ENCODE measurements at places on chromosomes 2 and 18.

GRCh38 chr2:9300829-9301453 is 94.3 kb downstream of the ASAP2 start:
- DNase-seq, result peak; percentile 55

DNA sequence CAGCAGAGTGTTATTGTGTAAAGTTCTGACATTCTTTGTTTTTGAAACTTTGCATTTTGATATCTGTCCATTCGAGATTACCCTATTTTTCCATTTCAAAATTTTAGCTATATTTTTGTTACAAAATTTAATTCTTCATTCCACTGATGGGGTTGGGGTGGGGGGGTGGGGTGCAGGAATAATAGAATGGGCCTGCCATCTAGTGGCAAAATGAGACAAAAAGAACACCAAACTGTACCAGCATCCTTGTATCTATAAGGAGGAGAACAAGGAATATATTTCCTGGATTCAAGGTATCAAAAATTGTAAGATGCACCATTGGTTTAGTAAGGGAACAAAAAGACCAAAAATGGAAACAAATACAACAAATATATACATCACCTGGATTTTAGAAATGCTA is 27.9 kb upstream of the TTR start:
- DNase-seq, result no peak

DNA sequence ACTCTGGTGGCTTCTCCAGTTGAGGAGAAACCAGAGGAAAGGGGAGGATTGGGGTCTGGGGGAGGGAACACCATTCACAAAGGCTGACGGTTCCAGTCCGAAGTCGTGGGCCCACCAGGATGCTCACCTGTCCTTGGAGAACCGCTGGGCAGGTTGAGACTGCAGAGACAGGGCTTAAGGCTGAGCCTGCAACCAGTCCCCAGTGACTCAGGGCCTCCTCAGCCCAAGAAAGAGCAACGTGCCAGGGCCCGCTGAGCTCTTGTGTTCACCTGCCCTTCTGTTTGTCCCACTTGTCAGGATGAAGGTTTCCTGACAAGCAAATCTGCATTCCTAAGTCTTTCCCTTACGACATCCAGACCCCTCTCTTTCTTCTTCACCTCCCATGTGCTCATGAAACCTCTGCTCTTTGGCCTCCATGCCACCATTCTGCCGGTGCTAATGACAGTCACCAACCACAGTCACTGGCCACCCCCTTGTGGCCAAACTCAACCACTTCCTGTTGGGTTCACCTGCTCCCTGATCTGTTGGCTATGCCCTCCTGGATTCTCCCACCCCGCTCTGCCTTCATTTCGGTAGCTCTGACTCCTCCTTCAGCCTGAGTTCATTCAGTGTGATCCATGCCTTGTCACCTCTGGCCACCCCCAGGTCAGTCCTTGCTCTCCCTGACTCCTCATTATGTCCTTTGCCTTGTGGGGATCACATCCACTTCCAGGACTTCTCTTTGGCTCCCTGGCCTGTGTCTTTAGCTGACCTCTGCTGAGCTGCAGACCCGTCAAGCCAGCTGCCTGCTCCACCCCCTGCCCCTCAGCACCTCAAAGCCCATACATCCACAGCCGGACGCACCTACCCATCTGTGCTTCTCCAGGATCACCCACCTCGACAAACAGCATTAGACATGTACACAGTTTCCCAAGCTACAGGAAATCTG is 17.6 kb downstream of the EMX1 start:
- no peak for DNase-seq

GRCh38 chr2:226725126-226725860 is 74.3 kb downstream of the IRS1 start:
- DNase-seq, result peak; percentile 81

- no peak for DNase-seq
These were observed 338.1 kb downstream of the SLC4A3 start for GRCh38 chr2:219965287-219966194.

DNA sequence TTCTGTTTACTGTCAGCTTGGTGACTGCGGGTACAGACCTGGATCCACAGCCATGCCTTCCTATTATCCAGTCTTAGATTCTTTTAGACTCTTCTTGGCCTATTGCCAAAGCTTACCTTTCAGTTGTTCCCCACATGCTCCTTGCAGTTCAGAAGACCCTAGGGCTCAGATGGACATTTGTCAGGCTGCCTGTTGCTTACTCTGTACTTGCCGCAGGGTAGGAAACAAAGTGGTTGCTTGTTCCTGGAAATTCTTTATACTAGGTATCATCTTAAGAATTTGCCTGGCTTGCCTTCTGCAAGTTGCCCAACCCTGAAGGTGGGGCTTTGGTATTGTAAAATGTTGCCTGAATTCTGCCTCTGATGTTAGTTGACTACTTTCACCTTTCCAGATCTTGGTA is 24.4 kb downstream of the CD28 start:
- DNase-seq, result no peak

GRCh38 chr2:186770332-186770946 is 76.6 kb downstream of the FAM171B start:
- no peak for DNase-seq

GRCh38 chr2:26683583-26683982 is 8.9 kb upstream of the KCNK3 start:
- DNase-seq, result no peak

- DNase-seq, result peak; percentile 28
These were observed 3.8 kb downstream of the EVX2 start for GRCh38 chr2:176079831-176080539.

DNA sequence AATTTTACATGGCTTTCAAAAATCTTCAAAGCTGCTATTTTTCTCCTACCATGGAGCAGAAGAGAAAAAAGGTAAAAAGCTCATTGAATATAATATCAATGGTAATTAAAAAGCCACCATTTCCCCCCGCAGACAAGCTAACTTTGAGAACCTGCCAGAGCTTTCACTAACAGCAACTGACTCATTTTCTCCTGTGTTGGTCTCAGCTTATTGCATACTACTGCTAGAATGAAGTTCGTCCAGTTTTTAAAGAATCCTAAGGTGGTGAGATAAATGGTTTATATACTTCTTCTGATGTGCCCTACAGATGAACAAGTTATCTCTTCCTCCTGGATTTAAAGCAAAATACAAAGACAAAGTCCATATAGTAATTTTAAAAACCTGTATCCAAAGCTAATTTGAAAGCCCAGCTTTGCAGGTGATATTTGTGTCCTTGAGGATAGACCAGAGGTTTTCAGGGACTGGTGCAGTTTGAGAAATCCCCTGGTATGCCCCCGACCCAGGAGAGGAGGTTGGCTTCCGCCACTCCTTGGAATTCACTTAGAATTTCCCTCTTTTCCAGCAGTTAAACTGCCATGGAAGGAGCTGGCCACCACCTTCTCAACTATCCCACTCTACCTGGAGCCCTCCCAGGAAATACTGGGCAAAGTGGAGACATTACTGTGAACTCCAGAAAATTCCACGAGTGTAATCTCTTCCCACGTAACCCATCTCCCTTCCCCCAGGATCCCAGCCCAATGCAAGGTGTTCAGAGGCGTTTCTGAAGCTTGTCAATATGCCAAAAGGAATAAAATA is 17.5 kb downstream of the YPEL5 start:
- no peak for DNase-seq

- peak; percentile 47 for DNase-seq
These were observed 47.8 kb upstream of the CAVIN2 start for GRCh38 chr2:191894681-191895147.

GRCh38 chr2:14690926-14691325 is 58.4 kb downstream of the LRATD1 start:
- no peak for DNase-seq

DNA sequence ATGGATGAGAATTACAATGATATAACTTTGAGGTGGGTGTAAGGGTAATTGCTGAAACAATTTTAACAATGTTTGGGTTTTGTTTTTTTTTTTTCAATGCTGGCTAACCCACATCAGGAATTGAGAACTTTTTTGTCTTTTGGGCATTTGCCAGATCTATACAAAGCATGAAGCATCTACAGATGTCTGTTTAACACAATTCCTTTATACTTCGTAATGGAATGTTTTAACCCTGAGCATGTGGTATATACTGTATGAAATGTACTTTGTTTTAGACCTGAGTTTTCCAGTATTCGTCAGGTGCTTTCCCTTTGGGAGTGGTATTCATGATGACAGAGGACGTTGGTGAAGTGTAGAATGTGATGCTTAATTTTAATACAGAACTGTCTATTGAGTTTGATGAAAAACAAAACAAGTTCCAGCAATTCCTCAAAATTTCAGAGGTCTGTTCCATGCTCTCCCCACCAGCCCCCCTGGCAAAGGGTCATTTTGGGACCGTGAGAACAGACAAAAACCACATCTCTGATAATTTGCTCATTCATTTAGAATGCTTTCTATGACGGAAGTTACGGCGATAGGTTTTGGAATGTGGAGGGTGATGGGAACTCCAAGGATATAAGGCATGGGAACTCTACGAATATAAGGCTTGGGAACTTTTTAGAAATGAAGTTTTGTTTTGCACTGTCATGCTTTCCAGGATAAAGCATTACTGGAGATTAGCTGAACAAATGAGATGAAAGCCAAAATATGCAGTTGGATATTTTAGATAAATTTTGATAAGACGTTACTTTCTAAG is 14.1 kb downstream of the LIMS1 start:
- peak; percentile 86 for DNase-seq

GRCh38 chr2:178363252-178363651 is 87.7 kb downstream of the PRKRA start:
- DNase-seq, result peak; percentile 11

DNA sequence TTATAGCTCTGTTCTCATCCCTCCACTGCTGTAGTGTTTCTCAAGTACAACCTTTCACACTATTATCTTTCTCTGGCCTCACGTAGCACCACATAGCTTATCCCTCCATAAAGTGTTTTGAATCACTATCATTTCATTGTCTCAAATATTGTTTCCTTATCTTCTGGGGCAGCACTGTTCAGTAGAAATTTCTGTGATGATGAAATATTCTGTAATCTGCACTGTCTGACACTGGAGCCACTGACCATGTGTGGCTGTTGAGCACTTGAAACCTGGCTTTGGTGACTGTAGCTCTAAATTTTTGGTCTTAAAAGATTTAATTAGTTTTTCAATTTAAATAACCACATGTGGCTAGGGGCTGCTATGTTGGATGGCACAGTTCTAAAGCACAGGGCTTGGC is 78.9 kb downstream of the CPS1 start:
- no peak for DNase-seq

- peak; percentile 53 for DNase-seq
These were observed 56.8 kb downstream of the SRD5A2 start for GRCh38 chr2:31523871-31524492.

DNA sequence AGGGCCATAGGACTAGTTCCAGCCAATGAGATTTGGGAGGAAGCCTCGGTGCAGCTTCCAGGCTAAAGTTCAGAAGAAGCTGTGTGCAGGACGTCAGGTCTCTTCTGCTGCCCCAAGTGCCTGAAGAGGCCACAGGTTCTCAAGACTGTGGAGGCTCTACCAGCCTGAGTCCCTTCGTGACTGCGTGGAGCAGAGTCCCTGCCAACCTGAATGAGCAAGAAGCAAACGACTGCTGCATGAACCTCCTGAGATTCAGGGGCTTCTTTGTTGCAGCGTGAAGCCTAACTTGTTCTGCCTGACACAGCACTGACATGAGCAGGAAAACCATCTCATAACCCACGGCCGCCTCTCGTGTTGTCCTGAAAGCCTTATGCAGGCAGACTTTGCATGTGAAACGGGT is 39.7 kb downstream of the TWIST2 start:
- DNase-seq, result no peak

GRCh38 chr2:239956818-239957261 is 68.3 kb downstream of the NDUFA10 start:
- no peak for DNase-seq

DNA sequence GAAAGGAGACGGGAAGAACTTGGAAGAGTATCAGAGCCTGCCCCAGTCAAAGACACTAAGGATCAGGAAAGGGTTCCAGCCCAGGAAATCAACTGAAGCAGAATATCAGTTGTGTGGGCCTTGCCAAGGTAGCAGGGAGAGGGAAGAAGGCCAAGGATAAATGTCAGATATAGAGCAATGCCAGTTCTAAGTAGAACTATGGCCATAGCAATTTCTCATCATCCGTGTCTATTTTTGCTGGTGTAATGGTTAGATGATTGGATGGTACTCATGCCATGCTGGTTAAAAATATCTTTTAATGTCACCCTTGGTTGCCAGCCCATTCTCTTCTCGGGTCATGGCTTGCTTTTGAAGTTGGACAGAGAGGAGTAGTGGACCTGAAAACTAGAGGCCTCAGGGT is 41.9 kb downstream of the MAIP1 start:
- no peak for DNase-seq

GRCh38 chr2:217795067-217795466 is 207.7 kb downstream of the TNS1 start:
- no peak for DNase-seq

GRCh38 chr2:207048416-207048815 is 109.1 kb downstream of the CPO start:
- peak; percentile 39 for DNase-seq

DNA sequence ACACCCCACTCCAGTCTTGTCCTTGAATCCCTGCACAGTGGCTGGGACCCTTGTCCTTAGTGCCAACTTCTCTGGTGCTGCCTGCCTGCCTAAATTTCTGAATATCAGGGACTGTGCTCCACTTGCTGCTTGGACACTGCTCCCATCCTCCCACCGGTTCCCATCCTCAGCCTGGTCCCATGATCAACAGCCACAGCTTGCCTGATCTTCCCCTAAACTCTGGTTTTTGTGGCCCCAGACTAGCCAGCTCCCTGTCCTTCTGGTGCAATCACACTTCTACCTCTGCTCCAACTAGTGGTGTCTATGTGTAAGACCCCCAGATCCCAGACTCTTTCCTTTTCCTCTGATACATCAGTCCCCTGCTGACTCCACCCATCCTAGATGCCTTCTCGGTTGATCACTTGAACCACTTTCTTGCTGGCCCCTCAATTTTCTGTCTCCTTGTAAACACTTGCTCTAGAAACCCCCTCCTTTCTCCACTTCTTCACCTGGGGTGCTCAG is 37.2 kb upstream of the POLE4 start:
- DNase-seq, result no peak

GRCh38 chr2:100018341-100019193 is 123.8 kb downstream of the AFF3 start:
- DNase-seq, result peak; percentile 53

DNA sequence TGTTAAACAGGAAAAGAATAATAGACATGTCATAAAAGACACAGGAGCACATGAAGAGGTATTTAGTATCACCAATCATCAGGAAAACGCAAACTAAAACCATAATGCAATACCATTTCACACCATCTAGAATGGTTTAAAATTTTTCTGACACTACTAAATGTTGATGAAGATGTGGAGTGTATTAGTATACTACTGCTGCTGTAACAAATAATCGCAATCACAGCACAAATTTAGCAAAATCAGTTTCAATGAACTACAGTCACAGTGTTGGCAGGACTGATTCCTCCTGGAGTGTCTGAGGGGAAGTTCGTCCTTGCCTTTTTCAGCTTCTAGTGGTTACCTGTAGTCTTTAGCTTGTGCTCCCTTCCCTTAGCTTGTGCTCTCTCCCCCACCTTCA is 24.1 kb downstream of the SMAD2 start:
- no peak for DNase-seq

- DNase-seq, result no peak
These were observed 33.0 kb downstream of the FARSB start for GRCh38 chr2:222622910-222623309.

- no peak for DNase-seq
These were observed 115.4 kb downstream of the ACAA2 start for GRCh38 chr18:49697757-49698524.

Data from fibroblast of villous mesenchyme (primary cell).